ENCODE measurements at places on chromosomes 5 and 9. TPM values are rescaled to one million over a fixed set of nuclear protein-coding genes. Genes with fewer than 3 reads are reported as not detected.

The RFK gene
- total RNA-seq = 11.1 TPM

The NUP188 gene
- total RNA-seq = 10.8 TPM

The GKAP1 gene
- total RNA-seq = 4.4 TPM

The PCAT7 gene
- total RNA-seq = 0.99 TPM

The ANGPTL2 gene
- 5.5 TPM for total RNA-seq

The GCNT4 gene
- total RNA-seq = 0.68 TPM

The PRDM9 gene
- total RNA-seq = not detected

The PHF2 gene
- 8.5 TPM for total RNA-seq

The CCNI2 gene
- total RNA-seq = not detected

The TNFSF15 gene
- 0.07 TPM for total RNA-seq

The CLIC3 gene
- total RNA-seq = not detected

The PKN3 gene
- total RNA-seq = 4.7 TPM

The ARID3C gene
- total RNA-seq = 1.7 TPM

The SPINK4 gene
- total RNA-seq = not detected

The PRSS3 gene
- 2.9 TPM for total RNA-seq

The HBEGF gene
- 0.53 TPM for total RNA-seq

The MEGF10 gene
- 0.64 TPM for total RNA-seq

The GTF3C5 gene
- total RNA-seq = 19.5 TPM

The ARPC5L gene
- 15.2 TPM for total RNA-seq

The PLAC8L1 gene
- total RNA-seq = not detected

The AGXT2 gene
- 56.7 TPM for total RNA-seq

The F2RL1 gene
- total RNA-seq = 12.5 TPM

The C9orf50 gene
- total RNA-seq = not detected

The WNT8A gene
- not detected for total RNA-seq

The DDX4 gene
- total RNA-seq = not detected

The CAMLG gene
- total RNA-seq = 13.5 TPM
